ENCODE measurements at places on chromosomes 6 and 20.

- DNase-seq = no peak
Observed at GRCh38 chr6:33738153-33738552, 8.6 kb downstream of the IP6K3 start.

DNA sequence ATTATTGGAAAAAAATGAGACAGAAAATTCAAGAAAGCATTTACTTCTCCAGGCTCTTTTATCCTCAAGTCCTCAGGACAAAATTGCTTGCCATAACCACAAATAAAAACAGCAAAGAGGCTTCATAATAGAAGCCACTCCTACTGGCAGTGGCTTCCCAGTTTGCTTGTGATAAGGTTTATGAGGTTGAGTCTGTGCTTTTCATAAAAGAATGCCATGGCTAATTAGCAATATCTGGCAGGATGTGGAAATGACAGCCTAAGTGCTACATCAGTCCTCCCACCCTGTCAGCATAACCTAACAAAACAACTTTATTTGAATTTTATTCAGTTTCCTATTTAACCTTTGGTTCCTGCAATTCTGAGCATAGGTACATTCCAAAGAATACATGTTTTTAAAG, 80.9 kb upstream of the HTR1E start:
- no peak for DNase-seq

- DNase-seq = no peak
Observed at GRCh38 chr6:6872459-6873344, 235.1 kb upstream of the RREB1 start.

DNA sequence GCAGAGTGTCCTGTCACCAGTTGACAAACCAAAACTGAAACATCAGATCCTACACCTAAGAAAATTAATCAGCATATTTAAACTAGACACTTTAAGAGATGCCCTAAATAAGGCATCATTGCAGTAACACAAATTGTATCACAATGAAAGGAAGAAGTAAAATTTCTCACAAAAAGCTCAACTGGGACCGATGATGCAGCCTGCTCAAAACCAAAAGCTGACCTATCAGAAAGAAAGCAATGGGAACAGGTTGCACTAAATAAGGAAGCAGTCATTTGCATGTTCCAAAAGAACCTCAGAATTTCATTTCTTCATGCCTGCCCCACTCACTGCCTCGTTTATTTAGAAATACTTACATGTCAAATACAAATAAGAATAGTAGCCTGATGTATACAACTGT, 12.1 kb downstream of the HIVEP2 start:
- no peak for DNase-seq

- DNase-seq = no peak
Observed at GRCh38 chr6:144753023-144753705, 468.0 kb downstream of the UTRN start.

DNA sequence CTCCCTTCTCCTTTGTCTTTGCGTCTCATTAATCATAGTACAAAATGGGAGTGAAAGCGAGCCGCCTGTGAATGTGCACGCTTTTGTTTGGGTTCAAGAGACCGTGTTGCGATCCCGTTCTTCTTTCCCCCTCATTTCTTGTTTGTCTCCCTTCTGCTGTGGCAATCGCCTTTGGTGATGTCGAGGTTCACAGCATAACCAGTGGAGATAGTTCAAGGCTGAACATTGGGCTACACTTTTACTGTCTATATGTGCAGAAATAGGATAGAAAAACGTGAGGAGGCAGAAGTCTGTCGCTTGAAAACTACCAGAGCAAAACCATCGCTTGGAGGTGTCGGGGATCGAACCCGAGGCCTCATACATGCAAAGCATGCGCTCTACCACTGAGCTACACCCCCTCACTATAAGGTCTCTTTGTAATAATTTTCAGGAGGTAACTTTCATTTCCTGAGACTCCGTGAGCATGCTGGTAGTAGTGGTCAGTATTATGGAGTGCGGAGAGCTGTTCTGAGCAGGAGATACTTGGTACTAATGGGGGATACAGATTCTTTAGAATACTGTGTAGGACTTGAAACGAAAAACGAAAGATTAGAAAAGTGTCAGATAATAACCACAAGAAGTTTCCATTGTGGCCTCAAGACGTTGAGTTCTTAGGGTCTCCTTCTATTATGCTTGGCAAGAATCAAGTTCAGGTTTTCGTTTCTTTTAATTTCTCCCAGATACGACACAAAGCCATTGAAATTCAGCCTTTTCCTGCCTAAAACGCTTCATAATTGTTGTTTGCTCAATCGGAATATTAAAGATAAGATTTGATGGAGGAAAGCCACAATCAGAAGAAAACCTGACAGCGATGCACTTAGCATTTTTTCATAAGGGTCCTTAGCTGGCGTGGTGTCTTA, 106.6 kb downstream of the TRIM27 start:
- no peak for DNase-seq

GRCh38 chr20:9501473-9501872, 12.9 kb upstream of the LAMP5 start:
- DNase-seq = no peak

GRCh38 chr20:26209171-26209941, 512.7 kb upstream of the ZNF337 start:
- DNase-seq = no peak

- DNase-seq = no peak
Observed at GRCh38 chr20:39248862-39249485, 286.8 kb downstream of the DHX35 start.
